Muscle of leg (tissue), 16 donors: ENCODE measurements at places on chromosomes 6 and 20. TPM values are rescaled to one million over a fixed set of nuclear protein-coding genes. Genes with fewer than 3 reads are reported as not detected.

DNA sequence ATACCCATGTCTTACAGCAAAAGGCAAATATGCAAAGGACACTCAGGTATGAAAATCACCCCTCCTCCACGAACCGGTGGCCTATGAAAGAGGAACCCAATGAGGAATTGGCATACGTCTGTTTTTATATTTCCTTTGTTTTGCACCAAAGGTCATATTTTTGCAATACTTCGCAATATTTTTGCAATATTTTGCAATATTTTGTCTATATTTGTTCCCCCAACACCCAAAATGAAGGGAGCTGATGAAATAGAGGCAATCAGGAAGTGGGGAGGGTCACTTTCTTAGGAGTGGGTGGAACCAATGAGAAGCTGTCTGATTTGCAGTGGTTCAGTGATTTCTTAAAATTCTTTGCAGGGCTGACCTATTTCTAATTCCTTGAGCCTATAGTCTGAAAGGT, 296.8 kb upstream of the TSHZ2 start:
- H3K27me3 ChIP-seq = no peaks in the 10 kb centered on the region
- no peak for DNase-seq
- no peaks in the 10 kb centered on the region for H3K36me3 ChIP-seq
- no peak overlapping the region for H3K27ac ChIP-seq

- no peaks in the 10 kb centered on the region for H3K27me3 ChIP-seq
- peaks cover 5% of the 10 kb centered on the region for H3K4me1 ChIP-seq
- no peak overlapping the region for H3K27ac ChIP-seq
- DNase-seq = no peak
Observed at GRCh38 chr6:11277275-11278206, 45.1 kb upstream of the NEDD9 start.

- no peak overlapping the region for H3K27ac ChIP-seq
- H3K4me1 ChIP-seq = no peaks in the 10 kb centered on the region
Observed at GRCh38 chr20:11200423-11200822, 526.6 kb upstream of the JAG1 start.

- no peaks in the 10 kb centered on the region for H3K27me3 ChIP-seq
- no peak overlapping the region for H3K4me3 ChIP-seq
Observed at GRCh38 chr6:88494401-88495140, 328.4 kb upstream of the CNR1 start.

DNA sequence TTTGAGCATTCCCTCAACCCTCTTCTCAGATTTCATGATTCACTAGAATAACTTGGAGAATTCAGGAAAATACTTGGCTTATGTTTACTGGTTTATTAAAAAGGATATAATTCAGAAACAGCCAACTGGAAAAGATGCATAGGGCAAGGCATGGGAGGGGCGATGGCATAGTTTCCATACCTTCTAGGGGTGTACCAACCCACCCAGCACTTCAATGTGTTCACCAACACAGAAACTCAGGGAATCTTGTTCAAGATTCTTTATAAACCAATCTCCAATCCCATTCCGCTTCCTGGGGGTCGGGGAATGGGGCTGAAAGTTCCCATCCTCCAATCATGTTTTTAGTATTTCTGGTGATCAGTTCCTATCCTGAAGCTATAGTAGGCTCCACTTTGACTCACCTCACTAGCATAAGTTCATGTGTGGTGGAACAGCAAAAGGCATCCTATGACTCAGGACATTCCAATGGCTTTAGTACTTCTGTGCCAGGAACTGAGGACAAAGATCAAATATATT, 164.4 kb downstream of the SIM1 start:
- no peak overlapping the region for H3K27ac ChIP-seq
- H3K4me3 ChIP-seq = no peak overlapping the region
- DNase-seq = no peak
- no peaks in the 10 kb centered on the region for H3K27me3 ChIP-seq
- H3K4me1 ChIP-seq = no peaks in the 10 kb centered on the region
- H3K36me3 ChIP-seq = no peaks in the 10 kb centered on the region

GRCh38 chr6:168493976-168494375, 53.0 kb downstream of the SMOC2 start:
- no peaks in the 10 kb centered on the region for H3K36me3 ChIP-seq
- peak overlapping the region; percentile 13 for H3K27ac ChIP-seq
- H3K4me1 ChIP-seq = peaks cover 28% of the 10 kb centered on the region
- peak; percentile 91 for DNase-seq
- H3K27me3 ChIP-seq = no peaks in the 10 kb centered on the region
- H3K4me3 ChIP-seq = no peak overlapping the region

GRCh38 chr6:51535327-51535726, 552.1 kb downstream of the PKHD1 start:
- H3K4me3 ChIP-seq = no peak overlapping the region
- no peak for DNase-seq
- H3K27me3 ChIP-seq = no peaks in the 10 kb centered on the region
- no peaks in the 10 kb centered on the region for H3K36me3 ChIP-seq

- no peak for DNase-seq
- no peak overlapping the region for H3K27ac ChIP-seq
- no peaks in the 10 kb centered on the region for H3K27me3 ChIP-seq
- H3K36me3 ChIP-seq = peaks cover 22% of the 10 kb centered on the region
Observed at GRCh38 chr6:14135893-14136539, 18.4 kb downstream of the CD83 start.

- H3K4me3 ChIP-seq = no peak overlapping the region
- no peaks in the 10 kb centered on the region for H3K36me3 ChIP-seq
- peak overlapping the region; percentile 39 for H3K27ac ChIP-seq
- DNase-seq = peak; percentile 97
- H3K27me3 ChIP-seq = no peaks in the 10 kb centered on the region
- peaks cover 19% of the 10 kb centered on the region for H3K4me1 ChIP-seq
Observed at GRCh38 chr6:16947375-16948015, 154.4 kb upstream of the STMND1 start.

DNA sequence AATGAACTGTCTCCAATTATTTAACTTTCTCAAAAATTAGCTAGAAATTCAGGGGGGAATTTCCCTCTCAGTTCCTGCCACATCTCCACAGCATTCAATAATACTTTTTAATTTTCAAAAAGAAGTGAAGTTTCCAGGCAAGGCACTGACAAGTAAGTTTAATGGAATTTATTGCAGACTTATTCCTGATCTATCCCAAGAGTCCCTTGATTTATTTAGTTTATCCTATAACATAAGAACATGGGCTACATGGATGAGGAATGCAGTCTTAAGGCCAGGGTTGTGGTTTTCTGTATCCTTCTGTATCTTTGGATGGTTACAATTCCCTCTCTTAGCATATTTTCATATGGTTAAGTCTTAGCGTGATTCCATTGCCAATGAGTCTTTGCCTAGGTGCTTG, 126.5 kb downstream of the TSHZ2 start:
- no peaks in the 10 kb centered on the region for H3K36me3 ChIP-seq
- no peak overlapping the region for H3K27ac ChIP-seq
- DNase-seq = peak; percentile 86
- peaks cover 12% of the 10 kb centered on the region for H3K4me1 ChIP-seq
- H3K27me3 ChIP-seq = no peaks in the 10 kb centered on the region

DNA sequence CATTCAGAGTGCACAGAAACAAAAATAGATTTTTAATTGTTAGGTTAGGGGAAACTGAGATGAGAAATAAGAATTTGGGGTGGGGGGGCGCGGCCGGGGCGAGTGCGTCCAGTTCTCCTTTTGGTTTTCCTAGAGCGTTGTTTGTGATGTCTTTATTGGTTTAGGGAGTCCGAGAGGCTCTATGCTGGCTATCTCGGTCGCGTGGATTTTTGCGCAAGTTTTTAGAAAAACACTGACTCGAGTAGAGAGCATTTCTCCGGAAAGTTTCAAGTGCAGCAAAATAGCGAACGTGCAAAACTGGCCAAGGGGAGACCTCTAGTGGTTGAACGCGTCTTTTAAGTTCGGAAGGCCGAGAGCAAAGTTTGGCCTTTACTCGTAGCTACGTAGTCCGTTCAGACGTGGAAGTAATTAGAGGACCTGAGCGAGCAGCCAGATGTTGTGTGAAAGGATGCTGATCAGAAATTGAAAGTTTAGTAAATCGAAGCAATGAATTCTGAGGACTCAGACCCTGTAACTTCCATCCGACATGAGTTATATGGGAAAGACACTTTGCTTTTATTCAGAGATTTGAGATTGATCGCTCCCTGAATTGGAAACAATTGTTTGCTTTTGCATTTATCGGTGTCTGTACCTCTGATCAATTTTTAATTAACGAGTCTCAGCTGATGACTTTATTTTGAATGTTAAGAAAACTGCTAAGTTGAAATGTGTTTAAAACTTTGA, 2.7 kb downstream of the L3MBTL3 start:
- no peaks in the 10 kb centered on the region for H3K4me1 ChIP-seq
- H3K36me3 ChIP-seq = peaks cover 2% of the 10 kb centered on the region
- H3K4me3 ChIP-seq = peak overlapping the region; percentile 68

GRCh38 chr6:70171236-70171635, 131.6 kb downstream of the COL9A1 start:
- H3K4me1 ChIP-seq = no peaks in the 10 kb centered on the region
- H3K36me3 ChIP-seq = no peaks in the 10 kb centered on the region
- no peaks in the 10 kb centered on the region for H3K27me3 ChIP-seq
- DNase-seq = no peak
- H3K4me3 ChIP-seq = no peak overlapping the region

GRCh38 chr6:90495216-90495817, 91.6 kb downstream of the MAP3K7 start:
- H3K4me3 ChIP-seq = no peak overlapping the region
- no peak overlapping the region for H3K27ac ChIP-seq
- H3K4me1 ChIP-seq = peaks cover 2% of the 10 kb centered on the region
- no peaks in the 10 kb centered on the region for H3K27me3 ChIP-seq
- DNase-seq = no peak

DNA sequence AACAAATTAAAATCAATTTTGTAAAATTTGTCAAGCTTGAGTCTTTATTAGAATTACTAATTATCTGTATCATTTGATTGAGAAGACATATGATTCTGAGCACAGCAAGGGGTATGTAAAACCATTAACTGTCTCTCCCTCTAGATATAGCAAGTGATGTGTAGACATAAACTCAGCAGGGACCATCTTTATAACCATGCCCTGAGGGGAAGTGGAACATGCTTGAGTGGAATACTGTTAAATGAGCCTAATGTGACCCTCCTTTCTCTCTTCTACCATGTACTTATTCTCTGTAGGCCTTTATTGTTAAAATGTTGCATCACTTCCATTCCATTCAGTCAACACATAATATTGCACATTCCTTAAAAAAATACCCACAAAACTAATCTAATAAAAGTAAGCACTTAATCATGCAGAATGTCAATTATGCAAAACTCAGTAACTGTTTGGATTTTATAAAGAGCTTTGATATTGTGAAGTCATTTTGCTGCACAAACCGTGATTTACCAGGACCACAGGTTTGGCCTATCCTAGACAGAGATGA, 896.6 kb upstream of the MANEA start:
- no peaks in the 10 kb centered on the region for H3K27me3 ChIP-seq
- no peaks in the 10 kb centered on the region for H3K36me3 ChIP-seq
- H3K27ac ChIP-seq = no peak overlapping the region
- no peaks in the 10 kb centered on the region for H3K4me1 ChIP-seq

DNA sequence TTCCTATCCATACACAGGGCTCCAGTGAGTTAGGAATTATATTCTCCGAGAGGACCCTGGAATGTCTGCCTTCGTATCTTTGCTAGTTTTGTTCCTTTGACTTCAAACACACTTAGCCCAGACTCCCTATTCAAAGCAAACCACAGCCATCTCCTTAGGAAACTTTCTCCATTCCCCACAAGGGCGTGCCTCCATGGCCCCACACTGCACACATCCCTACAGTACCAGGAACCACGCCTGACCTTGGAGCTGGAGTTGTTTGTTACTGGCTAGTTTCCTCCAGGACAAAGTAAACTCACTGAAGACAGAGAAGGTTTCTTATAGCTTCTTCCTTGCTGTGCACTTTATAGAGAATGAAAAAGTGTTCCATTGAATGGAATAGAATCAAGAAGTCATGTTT, 412.8 kb upstream of the AGPAT4 start:
- no peak for DNase-seq
- no peaks in the 10 kb centered on the region for H3K4me1 ChIP-seq
- no peak overlapping the region for H3K27ac ChIP-seq
- H3K36me3 ChIP-seq = no peaks in the 10 kb centered on the region

DNA sequence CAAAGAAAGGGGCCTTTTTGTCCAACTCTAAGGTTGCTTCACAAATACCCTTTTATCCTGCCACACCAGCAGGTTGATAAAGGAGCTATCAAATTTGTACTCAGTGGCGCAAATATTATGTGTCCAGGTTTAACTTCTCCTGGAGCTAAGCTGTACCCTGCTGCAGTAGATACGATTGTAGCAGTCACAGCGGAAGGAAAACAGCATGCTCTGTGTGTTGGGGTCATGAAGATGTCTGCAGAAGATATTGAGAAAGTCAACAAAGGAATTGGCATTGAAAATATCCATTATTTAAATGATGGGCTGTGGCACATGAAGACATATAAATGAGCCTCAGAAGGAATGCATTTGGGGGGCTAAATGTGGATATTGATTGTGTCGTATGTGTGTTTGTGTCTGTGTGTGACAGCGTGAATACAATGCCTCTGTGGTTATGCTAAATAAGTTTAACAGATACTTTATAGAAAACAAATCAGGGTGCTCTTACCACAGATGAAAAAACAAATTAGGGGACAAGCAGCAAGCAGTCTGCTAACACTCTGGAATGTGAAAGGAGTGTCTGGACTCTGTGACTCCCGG, 33.6 kb downstream of the HM13 start:
- H3K27me3 ChIP-seq = no peaks in the 10 kb centered on the region
- H3K4me1 ChIP-seq = peaks cover 22% of the 10 kb centered on the region
- peak; percentile 22 for DNase-seq
- peaks cover 68% of the 10 kb centered on the region for H3K36me3 ChIP-seq

GRCh38 chr6:33607784-33608161, 13.3 kb upstream of the ITPR3 start:
- H3K36me3 ChIP-seq = no peaks in the 10 kb centered on the region
- no peak for DNase-seq
- no peak overlapping the region for H3K27ac ChIP-seq
- H3K4me3 ChIP-seq = no peak overlapping the region

- no peak for DNase-seq
- no peaks in the 10 kb centered on the region for H3K4me1 ChIP-seq
- no peak overlapping the region for H3K27ac ChIP-seq
- H3K36me3 ChIP-seq = no peaks in the 10 kb centered on the region
- H3K27me3 ChIP-seq = no peaks in the 10 kb centered on the region
Observed at GRCh38 chr6:140043762-140044378, 669.4 kb upstream of the CITED2 start.

GRCh38 chr20:62572980-62573379, 69.3 kb upstream of the SLCO4A1 start:
- DNase-seq = no peak
- peaks cover 11% of the 10 kb centered on the region for H3K36me3 ChIP-seq
- H3K4me3 ChIP-seq = no peak overlapping the region
- no peak overlapping the region for H3K27ac ChIP-seq
- peaks cover 25% of the 10 kb centered on the region for H3K4me1 ChIP-seq
- H3K27me3 ChIP-seq = peaks cover 29% of the 10 kb centered on the region

GRCh38 chr6:137227871-137228302, 8.7 kb upstream of the IFNGR1 start:
- peaks cover 14% of the 10 kb centered on the region for H3K4me1 ChIP-seq
- no peak for DNase-seq
- no peak overlapping the region for H3K27ac ChIP-seq
- H3K27me3 ChIP-seq = no peaks in the 10 kb centered on the region

The LAMA4 gene
- total RNA-seq = 219 TPM

The FILIP1 gene
- total RNA-seq = 48.9 TPM

The ZSWIM1 gene
- 5.1 TPM for total RNA-seq

The ENPP1 gene
- total RNA-seq = 13.7 TPM

The CTSA gene
- total RNA-seq = 38.9 TPM
